ENCODE measurements at places on chromosomes 1 and 21.

DNA sequence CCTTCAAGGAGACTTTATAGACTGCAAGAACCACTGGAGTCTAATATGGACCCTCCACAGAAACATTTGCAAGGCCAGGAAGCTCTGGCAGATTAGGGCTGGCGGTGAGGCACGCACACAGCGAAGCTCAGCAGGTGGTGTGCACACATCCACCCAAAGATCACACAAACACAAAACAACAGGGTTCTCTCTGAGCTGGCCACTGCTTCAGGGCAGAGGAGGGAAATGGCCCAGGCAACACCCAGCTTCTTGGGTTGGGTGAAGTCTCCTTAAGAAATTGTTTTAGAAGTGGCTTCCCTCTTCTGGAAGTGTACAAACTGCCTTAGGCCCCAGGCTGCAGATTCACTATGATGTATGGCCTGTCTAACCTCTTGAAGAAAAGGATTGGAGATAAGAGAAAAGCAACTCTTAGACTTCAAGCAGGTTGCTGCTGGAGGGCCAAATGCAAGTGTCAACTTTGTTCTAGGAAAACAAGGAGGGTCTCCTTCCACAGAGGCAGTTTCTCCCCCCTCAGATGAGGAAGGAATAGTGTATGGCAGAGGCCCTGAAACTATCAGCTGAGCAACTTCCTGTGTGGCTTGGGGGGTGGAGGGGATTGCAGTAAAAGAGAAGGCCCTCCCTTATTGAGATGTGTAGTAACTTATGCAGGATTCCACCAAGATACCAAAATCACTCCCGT lies 2.0 kb downstream of the RCSD1 start:
- DNase-seq = no peak

GRCh38 chr1:200755456-200755855 lies 16.8 kb downstream of the CAMSAP2 start:
- no peak for DNase-seq

DNA sequence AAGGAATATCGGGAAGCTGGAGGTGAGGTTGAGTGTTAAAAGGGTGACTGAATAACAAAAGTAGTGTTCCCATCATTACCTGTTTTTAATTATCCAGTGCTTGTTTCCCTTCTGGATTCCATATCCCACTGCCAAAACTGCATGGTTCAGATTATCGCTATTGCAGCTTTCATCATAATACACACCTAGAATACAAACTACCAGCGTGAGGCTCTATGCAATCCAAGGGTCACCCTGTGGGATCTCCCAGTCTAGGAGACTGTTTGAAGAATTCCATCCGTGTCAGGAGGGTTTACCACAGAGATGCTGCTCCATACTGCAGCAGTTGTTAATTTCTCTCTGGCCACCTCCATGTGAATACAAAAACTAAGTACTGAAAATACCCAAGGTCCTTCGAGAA lies 9.0 kb downstream of the CTSK start:
- DNase-seq = no peak

DNA sequence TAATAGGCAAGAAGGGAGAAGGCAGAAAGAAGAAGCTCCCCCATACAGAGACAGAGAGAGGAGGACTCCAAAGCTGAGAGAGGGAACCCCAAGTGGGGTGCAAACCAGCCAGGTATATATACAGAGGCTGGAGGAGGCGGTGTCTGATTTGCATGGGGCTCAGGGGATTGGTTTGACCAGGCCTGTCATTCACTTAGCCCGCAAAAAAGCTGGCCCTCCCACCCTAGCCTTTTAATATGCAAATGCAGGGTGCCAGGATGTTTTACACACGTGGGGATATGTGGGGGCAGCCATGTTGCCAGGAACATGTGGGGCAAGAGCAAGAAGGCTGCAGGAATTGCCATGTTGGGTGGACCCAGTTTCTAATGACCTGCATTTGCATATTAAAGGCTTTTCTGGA lies 37.0 kb upstream of the TENT5B start:
- no peak for DNase-seq

GRCh38 chr21:30408782-30409494 lies 13.1 kb downstream of the KRTAP13-1 start:
- DNase-seq = no peak

- no peak for DNase-seq
Measured at GRCh38 chr21:43352568-43353281, 74.2 kb downstream of the SIK1 start.

Measured in stimulated activated CD4-positive, alpha-beta T cell treated with anti-CD3 and anti-CD28 coated beads, Interleukin-1b, Interleukin-23, amount 100 ng/mL, for 1 hour (primary cell).